Thoracic aorta endothelial cell (primary cell): ENCODE measurements at places on chromosomes 7 and 10. TPM values are rescaled to one million over a fixed set of nuclear protein-coding genes. Genes with fewer than 3 reads are reported as not detected.

TMEM139 gene
- total RNA-seq, result not detected in 2 replicates

SSC4D gene
- 0.13 and 0.14 TPM in 2 replicates for total RNA-seq

MYL10 gene
- total RNA-seq, result not detected in 2 replicates

NUTM2E gene
- total RNA-seq, result not detected in 2 replicates

MSMB gene
- not detected in 2 replicates for total RNA-seq

OPN1SW gene
- total RNA-seq, result not detected in 2 replicates

TMEM176B gene
- total RNA-seq, result not detected in 2 replicates

ERVW-1 gene
- total RNA-seq, result not detected in 2 replicates

PTF1A gene
- total RNA-seq, result not detected in 2 replicates

NKX2-3 gene
- total RNA-seq, result 2.4 TPM in 1 of 2 replicates, not detected in the other

SLC18A3 gene
- total RNA-seq, result not detected in 2 replicates

HOXA6 gene
- 5.4 TPM in 1 of 2 replicates, not detected in the other for total RNA-seq

CLRN3 gene
- total RNA-seq, result not detected in 2 replicates

EPC1 gene
- total RNA-seq, result 27.6 and 33.5 TPM in 2 replicates

GAD2 gene
- total RNA-seq, result not detected in 2 replicates

CAV1 gene
- total RNA-seq, result 1,517 and 1,602 TPM in 2 replicates

ITIH2 gene
- total RNA-seq, result not detected in 2 replicates

GJD4 gene
- total RNA-seq, result not detected in 2 replicates

ABCF2 gene
- total RNA-seq, result 77.8 and 86.2 TPM in 2 replicates

DGKI gene
- 0.29 and 0.53 TPM in 2 replicates for total RNA-seq
